ENCODE measurements at places on chromosomes 7 and 10.
A peak's percentile ranks its signal among the peaks of the same experiment; 100 is the strongest.

DNA sequence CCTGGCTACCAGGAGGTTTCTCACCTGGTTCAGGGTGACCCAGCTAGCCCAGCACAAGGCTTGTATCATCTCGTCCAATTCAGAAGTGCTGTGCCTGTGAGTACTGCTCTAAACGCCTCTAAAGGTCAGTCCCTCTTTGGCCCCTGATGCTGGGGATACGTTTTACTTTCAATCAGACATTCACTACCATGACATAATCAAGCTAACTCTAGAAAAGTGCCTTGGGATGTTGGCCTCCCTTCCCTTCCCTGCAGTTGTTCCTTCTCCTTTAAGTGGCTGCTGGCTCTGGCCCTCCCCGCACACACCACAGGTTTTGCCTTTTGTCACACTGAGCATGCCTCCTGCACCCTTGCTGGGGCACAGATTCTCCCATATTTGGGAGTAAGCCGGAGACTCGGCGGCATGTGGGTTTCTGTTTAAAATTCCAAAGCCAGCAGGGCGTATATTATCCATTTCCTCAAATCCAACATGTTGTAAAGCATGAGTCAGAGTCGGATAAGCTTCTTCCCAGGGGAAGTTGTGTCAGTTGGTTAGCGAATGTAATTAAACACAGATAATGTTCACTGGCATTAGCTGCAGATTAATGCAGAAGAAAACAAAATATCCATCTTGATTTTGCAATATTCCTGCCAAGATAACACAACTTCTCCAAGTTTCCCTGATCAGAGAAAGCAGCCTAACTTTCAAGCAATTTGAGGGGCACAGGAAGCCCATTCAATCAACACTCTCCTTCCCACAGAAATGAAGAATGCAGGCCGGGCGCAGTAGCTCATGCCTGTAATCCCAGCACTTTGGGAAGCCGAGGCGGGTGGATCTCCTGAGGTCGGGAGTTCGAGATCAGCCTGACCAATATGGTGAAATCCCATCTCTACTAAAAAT is 31.8 kb upstream of the VCL start:
- no peak for DNase-seq

GRCh38 chr10:129509835-129510234 is 42.8 kb downstream of the MGMT start:
- DNase-seq: no peak

- DNase-seq: no peak
These were observed 63.9 kb downstream of the SND1 start for GRCh38 chr7:127715901-127716300.

- no peak for DNase-seq
These were observed 7.4 kb downstream of the NOD1 start for GRCh38 chr7:30471205-30471604.

- no peak for DNase-seq
These were observed 43.6 kb downstream of the DRGX start for GRCh38 chr10:49352323-49352722.

GRCh38 chr7:156919132-156919713 is 26.2 kb upstream of the LMBR1 start:
- no peak for DNase-seq

- DNase-seq: peak; percentile 59
These were observed 50.9 kb upstream of the PAPSS2 start for GRCh38 chr10:87608756-87609155.

GRCh38 chr7:95190515-95190914 is 133.8 kb downstream of the PON1 start:
- no peak for DNase-seq

GRCh38 chr7:107353701-107354100 is 116.2 kb upstream of the GPR22 start:
- DNase-seq: no peak

DNA sequence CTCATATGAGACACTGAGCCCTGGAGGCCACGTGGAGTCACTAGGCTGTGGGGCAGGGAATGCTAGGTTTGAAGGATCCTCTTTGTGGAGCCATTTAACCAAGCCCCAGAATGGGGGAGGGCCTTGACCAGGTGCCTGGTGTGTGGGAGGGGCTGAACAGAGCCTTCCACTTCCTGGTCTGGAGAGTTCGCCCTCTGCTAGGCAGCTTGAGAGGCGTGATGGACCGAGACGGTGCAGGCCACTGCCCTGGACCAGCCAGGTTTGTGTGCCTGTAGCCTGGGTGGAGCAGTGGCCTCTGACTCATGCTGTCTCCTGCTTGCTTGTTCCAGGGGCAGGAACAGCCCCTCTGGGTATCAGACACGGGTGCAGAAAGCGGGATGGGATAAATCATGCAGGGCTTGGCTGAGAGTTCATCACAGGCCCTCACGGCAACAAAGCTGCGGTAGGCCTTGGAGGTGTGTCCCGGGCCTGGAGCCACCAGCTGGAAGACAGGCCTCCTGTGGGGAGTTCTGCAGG is 27.4 kb downstream of the ADAMTS14 start:
- no peak for DNase-seq

DNA sequence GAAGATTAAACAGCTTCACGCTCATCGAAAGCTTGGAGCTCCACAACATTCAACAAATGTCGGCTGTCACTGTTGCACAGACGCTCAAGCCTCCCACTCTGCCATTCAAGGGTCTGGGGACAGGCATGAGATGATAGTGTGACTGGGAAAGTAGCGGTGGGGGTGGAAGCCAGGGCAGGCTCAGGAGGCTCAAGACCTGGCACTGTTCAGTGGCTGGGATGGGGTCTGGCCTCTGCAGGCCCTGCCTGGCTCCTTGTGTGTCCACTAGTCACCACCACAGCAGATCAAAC is 13.5 kb upstream of the GTPBP4 start:
- no peak for DNase-seq

- DNase-seq: peak; percentile 62
These were observed 20.5 kb upstream of the PITRM1 start for GRCh38 chr10:3192856-3193635.
